ENCODE measurements at places on chromosomes 13 and 19.

DNA sequence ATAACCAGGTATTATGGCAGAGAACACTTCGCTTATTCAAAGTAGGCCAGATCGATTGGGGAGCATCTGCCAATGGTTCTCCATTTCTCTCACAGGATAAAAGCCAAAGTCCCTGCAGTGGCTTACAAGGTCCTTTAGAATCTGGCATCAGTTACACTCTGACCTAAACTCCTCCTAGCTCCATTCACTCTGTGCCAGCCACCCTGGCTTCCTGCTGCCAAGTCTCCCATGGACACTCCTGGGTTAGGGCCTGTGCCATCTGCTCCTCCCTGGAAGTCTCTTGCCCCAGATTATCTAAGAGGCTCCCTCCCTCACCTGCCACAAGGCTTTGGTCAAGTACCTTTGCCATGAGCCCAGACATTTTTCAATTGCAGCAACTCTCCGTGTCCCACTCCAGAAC is 649.2 kb downstream of the DACH1 start:
- no peak for DNase-seq

DNA sequence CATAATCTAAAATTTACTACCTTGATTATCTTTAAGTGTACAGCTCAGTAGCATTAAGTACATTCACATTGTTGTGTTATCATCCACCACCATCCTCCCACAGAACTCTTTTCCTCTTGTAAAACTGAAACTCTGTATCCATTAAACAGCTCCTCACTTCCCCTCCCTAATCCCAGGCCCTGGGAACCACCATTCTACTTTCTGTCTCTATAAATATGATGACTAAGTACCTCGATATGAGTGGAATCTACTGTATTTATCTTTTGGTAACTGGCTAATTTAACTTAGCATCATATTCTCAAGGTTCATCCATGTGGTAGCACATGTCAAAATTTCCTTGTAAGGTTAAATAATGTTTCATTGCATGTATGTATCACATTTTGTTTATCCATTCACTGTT is 49.0 kb upstream of the POMP start:
- no peak for DNase-seq

- no peak for DNase-seq
These were observed 1.8 kb downstream of the ZFR2 start for GRCh38 chr19:3866910-3867638.

DNA sequence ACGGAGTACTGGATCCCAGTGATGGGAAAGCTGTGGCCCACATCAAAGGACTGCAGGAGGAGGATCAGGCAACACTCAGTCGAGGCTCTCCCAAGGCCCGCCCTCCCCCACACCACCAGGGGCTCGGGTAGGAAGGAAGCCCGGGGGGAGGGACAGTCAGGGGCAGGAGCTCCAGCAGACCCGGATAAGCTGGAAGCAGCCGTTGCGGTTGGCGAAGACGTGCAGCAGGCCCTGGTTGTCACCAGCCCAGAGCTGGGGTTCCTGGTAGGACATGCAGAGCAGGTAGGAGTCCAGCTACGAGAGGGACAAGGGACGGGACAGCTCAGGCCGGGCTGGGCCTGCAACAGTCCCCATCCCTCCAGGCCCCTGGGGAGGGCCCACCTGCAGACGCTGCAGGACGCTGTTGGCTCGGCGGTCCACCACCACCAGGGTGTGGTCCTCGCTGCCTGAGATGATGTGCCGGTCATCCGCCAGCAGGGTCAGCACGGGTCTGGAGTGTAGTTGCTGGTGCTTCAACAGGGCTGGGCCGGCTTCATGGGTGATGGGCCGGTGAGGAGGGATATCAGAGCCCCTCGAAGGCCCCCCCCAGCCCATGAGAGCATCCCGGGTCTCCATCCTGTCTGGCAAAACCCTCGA is 1.9 kb downstream of the GNG14 start:
- DNase-seq = no peak

GRCh38 chr19:51691584-51692428 is 1.3 kb upstream of the SPACA6 start:
- no peak for DNase-seq

Measured in stimulated activated CD4-positive, alpha-beta T cell treated with anti-CD3 and anti-CD28 coated beads, Interleukin-15, amount 100 ng/mL, for 1 hour (primary cell).